ENCODE measurements at places on chromosomes 16 and 17. TPM values are rescaled to one million over a fixed set of nuclear protein-coding genes. Genes with fewer than 3 reads are reported as not detected.

TEDC2 gene
- polyA plus RNA-seq = 0.16 TPM

CCL16 gene
- polyA plus RNA-seq = not detected

MYH11 gene
- polyA plus RNA-seq = 0.22 TPM

DLX4 gene
- polyA plus RNA-seq = not detected

PLXDC1 gene
- not detected for polyA plus RNA-seq

HSD11B2 gene
- polyA plus RNA-seq = not detected

TRPV3 gene
- not detected for polyA plus RNA-seq

GPRC5B gene
- polyA plus RNA-seq = not detected

COPZ2 gene
- polyA plus RNA-seq = 1.1 TPM

PMP22 gene
- not detected for polyA plus RNA-seq

DYNLRB2 gene
- not detected for polyA plus RNA-seq

NRN1L gene
- polyA plus RNA-seq = not detected

CANT1 gene
- 5.4 TPM for polyA plus RNA-seq

GPRC5C gene
- not detected for polyA plus RNA-seq

ZG16 gene
- polyA plus RNA-seq = not detected

IRX6 gene
- not detected for polyA plus RNA-seq

AATK gene
- not detected for polyA plus RNA-seq

TEKT1 gene
- polyA plus RNA-seq = not detected

SOX8 gene
- polyA plus RNA-seq = not detected

OR3A2 gene
- polyA plus RNA-seq = 1.2 TPM

LGALS9C gene
- polyA plus RNA-seq = not detected

KCNJ12 gene
- polyA plus RNA-seq = not detected

KRTAP3-2 gene
- polyA plus RNA-seq = not detected

CTRB1 gene
- polyA plus RNA-seq = not detected

C17orf100 gene
- 16.8 TPM for polyA plus RNA-seq

TNP2 gene
- polyA plus RNA-seq = not detected

KRT14 gene
- not detected for polyA plus RNA-seq

NPTX1 gene
- not detected for polyA plus RNA-seq

B4GALNT2 gene
- not detected for polyA plus RNA-seq

CSF3 gene
- polyA plus RNA-seq = not detected

TACO1 gene
- 17.3 TPM for polyA plus RNA-seq

SCRN2 gene
- 25.1 TPM for polyA plus RNA-seq

KRTAP2-3 gene
- polyA plus RNA-seq = not detected

MFSD6L gene
- polyA plus RNA-seq = not detected

CEP112 gene
- polyA plus RNA-seq = 1.9 TPM

MAF gene
- not detected for polyA plus RNA-seq

CES5A gene
- not detected for polyA plus RNA-seq

SMPD3 gene
- polyA plus RNA-seq = 0.41 TPM

MAP3K14 gene
- polyA plus RNA-seq = 21.7 TPM

All from naive B cell (primary cell).